Lung (tissue), 17 donors: ENCODE measurements at places on chromosomes 16 and 17. TPM values are rescaled to one million over a fixed set of nuclear protein-coding genes. Genes with fewer than 3 reads are reported as not detected.

The SPATA32 gene
- total RNA-seq: 0.21 TPM

The MYL4 gene
- 0.49 TPM for total RNA-seq

The NUBP1 gene
- total RNA-seq: 39.7 TPM

The ZBTB4 gene
- 40.4 TPM for total RNA-seq

DNA sequence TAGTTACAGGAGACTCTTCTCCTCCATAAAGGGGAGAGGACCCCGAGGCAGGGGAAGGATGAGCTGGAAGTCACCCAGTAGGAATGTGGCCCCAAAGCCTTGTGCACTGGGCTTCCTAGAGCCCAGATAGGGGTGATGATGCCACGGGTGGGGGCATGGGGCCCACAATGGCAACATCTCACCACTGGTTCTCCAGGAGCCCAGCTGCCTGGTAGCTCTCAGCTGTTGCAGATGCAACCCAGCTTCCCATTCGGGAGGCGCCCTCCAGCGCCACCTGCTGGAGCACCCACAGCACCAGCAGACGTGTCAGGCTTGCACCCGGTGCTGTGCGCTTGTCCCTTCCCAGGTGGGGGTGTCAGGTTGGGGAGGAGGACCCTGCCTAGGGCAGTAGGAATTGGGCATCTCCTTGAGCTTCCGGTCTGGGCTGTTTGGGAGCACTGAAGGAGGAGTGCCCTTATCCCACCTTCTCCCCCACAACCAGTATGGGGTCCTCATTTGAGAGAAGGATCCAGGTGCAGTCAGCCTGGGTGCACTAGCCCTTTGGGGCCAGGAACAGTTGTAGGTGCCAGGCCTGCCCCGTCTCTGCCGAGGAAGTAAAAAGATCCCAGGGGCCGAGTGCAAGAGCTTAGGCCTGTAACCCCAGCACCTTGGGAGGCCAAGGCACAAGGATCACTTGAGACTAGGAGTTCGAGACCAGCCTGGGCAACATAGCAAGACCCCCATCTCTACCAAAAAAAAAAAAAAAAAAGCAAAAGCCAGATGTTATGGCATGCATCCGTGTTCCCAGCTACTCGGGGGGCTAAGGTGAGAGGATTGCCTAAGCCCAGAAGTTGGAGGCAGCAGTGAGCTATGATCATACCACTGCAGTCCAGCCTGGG lies 14.4 kb downstream of the CDIPT start:
- peak; percentile 55 for DNase-seq

- no peak for DNase-seq
Measured at GRCh38 chr16:2077016-2077415, 29.2 kb downstream of the TSC2 start.

DNA sequence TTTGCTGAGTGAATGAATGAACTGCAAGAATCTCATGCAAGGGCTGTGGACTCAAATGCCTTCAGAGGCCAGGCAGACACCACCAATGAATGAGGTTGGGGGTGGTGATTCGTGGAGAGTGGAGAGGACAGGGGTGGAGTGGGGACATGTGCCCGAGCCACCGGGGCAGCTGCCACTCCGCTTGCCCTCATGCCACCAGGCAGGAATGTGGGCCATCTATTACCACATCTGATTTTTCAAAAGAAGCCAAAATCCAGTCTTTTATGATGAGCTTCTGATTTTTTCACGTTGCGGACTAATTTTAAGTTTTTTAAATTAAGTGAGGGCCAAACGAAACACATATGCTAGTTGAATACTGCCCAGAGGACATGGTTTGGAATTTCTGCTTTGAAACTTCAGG lies 67.1 kb upstream of the SMURF2 start:
- peak; percentile 46 for DNase-seq

- no peak for DNase-seq
Measured at GRCh38 chr16:26214581-26215174, 522.9 kb downstream of the HS3ST4 start.

DNA sequence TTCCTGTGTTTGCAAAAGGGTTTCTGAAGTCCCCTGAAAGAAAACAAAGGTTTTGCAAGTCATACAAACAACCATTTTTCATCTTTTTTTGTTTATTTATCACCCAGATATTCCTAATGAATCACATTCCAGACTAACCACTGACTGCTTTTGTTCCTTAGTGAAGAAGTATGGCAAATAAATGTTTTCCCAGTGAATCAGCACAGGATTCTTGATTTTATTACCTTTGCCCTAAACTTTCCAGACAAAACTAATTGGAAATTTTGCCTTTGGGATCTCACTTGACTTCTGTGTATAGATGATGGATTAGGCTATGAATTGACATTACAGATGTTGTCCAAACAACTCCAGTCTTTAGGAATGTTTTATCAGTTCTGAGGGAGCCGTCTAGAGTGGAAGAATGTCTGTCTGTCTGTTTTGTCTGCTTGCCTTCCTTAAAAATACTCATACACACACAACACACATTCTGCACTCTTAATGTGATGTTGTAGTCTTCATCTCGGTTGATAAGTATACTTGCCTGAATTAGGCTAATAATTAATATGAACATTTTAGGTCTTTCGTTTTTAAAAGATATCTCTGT lies 48.9 kb downstream of the VMP1 start:
- peak; percentile 32 for DNase-seq

GRCh38 chr17:48240122-48240521 lies 132.6 kb downstream of the SNX11 start:
- DNase-seq: no peak

DNA sequence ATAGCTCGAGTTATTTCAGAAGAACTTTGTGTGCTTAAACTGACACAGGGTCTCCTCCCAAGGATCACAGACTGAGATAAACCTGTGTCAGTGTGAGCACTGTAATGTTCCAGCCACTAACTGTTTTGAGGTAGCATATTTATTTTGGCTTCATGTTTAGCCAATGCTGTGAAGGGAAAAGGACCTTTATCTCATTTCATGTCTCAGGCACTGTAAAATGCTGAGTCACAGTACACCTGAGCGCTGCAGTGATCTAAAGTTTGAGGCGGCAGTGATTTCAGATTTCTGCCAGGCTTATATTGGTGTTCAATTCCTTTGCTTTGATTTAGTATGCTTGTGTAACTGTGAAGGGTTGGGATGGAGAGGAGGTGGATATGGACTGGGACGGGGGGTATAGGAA lies 3.1 kb upstream of the DNAJA2 start:
- DNase-seq: no peak

GRCh38 chr17:77885678-77886386 lies 72.7 kb upstream of the TNRC6C start:
- DNase-seq: no peak

DNA sequence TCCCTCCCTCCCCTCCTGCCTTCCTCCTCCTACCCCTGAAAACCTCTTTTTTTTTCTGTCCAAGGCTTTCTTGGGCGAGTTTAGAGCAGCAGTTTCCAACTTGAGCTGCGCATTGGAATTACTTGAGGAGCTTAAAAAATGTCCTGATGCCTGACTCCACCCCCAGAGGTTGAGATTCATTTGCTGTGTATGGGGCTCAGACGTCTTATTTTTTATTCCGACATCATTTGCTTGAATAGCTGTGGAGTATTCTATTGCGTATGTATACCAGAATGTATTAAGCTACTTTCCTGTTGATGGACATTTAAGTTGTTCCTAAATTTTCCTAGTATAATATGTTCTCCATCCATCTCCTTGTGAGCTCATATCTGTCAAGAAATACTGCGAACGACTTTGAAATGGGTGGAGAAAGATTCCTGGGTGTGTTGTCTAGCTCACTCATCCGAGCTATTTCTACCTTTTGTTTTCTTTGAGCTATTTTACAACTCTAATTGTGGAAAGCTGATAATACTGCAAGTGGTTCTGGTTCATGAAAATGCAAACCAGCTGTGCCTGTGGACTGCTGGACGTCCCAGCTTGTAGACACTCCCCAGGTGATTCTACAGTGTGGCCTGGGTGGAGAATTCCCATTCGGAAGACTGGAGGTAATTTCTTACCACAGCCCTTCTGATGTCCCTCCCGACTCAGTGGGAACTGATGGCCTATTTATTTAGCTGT lies 40.5 kb downstream of the CMIP start:
- DNase-seq: no peak

GRCh38 chr17:30405161-30405560 lies 26.4 kb downstream of the CPD start:
- DNase-seq: no peak

GRCh38 chr16:11224096-11224893 lies 31.7 kb downstream of the SOCS1 start:
- no peak for DNase-seq

DNA sequence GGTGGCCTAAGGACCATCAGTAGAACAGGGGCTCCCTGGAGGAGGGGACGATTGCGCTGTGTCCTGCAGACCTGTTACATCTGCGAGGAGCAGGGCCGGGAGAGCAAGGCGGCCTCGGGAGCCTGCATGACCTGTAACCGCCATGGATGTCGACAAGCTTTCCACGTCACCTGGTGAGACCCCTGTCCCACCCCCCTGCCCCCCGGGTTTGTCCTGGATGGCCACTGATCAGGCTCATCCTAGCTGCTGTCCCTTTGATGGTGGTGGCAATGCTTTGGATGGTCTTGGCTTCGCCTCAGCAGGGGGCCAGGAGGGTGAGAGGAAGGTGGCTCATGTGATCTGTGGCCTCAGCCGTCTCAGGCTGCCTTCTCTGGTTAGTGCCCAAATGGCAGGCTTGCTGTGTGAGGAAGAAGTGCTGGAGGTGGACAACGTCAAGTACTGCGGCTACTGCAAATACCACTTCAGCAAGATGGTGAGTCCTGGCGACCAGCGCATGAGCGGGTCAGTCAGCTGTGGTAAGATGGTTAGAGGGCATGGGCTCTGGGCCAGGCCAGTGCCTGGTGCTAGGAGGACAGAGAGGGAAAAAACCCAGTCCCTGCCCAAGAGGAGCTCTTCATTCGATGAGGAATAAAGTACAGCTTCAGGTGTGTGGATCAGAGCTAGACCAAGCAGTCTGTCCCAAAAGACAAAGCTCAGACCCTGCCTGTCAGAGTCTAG lies 4.2 kb downstream of the MLLT6 start:
- DNase-seq: no peak

DNA sequence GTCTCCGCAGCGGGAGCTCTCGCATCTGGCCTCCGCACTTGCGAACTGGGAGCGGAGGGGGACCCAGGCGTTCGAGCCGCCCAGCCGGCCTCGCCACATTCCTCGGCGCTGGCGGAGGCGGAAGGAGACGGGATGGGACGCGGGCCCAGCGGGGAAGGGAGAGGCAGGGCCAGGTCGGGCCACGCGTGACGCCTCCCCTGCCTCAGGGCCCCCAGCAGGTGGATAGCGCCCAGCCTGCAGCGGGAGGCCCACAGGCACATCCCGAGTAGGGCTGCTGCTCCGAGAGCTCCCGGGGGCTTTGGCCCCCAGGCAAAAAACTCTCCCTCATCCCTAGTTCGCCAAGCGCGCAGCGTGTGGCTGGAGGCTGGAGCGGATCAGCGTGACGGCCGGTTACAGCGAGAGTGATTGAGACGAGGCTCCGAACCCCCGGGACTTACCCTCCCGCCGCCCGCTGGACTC lies 800 bp downstream of the PLEKHH3 start:
- DNase-seq: peak; percentile 63
